ENCODE measurements at places on chromosomes 13 and 19. TPM values are rescaled to one million over a fixed set of nuclear protein-coding genes. Genes with fewer than 3 reads are reported as not detected.

DNA sequence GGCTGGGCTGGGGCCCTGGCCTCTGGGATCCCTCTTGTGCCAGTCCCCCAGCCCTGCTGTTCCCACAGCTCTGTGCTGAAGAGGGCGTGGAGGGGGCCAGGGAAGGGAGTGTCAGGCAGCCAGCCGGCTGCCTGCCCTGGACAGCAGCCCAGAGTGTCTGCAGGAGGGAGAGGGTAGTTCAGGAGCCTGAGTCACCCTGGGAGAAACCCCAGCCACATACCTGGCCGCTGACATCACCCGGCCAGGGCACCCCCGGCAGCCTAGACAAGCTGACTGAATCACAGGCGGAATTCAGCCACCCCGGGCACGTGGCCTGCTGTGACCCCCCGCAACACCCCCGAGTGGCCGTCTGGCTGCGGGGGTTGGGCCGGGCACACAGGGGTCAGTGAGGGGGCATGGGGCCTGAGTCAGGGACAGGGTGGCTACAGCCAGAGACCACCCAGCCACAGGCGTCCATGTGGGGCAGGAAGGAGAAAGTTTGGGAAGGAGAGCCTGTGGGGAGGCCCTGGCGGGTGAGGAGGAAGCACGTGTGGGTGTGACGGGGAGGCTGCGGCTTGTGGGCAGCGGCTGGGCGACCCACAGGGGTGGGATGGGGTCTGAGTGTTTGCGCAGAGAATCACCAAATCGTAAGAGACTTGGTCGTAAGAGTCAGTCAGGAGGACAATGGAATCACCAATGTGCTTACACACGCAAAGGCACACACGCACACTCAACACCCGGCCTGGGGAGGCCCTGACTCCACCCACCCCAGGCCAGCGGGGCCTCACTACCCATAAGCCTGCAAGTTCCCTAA lies 11.9 kb upstream of the FOSB start:
- H3K36me3 ChIP-seq, result no peaks in the 10 kb centered on the region
- DNase-seq, result no peak
- H3K4me1 ChIP-seq, result peaks cover 7% of the 10 kb centered on the region
- no peak overlapping the region for H3K4me3 ChIP-seq

- DNase-seq, result no peak
- H3K4me1 ChIP-seq, result no peaks in the 10 kb centered on the region
- H3K36me3 ChIP-seq, result no peaks in the 10 kb centered on the region
- no peak overlapping the region for H3K27ac ChIP-seq
These were observed 1.6 kb downstream of the PKN1 start for GRCh38 chr19:14434543-14435319.

GRCh38 chr19:2547721-2548120 lies 71.8 kb downstream of the GADD45B start:
- H3K27me3 ChIP-seq, result no peaks in the 10 kb centered on the region
- H3K36me3 ChIP-seq, result no peaks in the 10 kb centered on the region
- peaks cover 13% of the 10 kb centered on the region for H3K4me1 ChIP-seq
- H3K4me3 ChIP-seq, result no peak overlapping the region
- no peak for DNase-seq

The GSX1 gene
- 0.08 TPM for polyA plus RNA-seq

GRCh38 chr13:100382785-100383184 lies 205.8 kb downstream of the GGACT start:
- H3K36me3 ChIP-seq, result no peaks in the 10 kb centered on the region
- DNase-seq, result no peak
- H3K4me3 ChIP-seq, result no peak overlapping the region
- H3K27ac ChIP-seq, result no peak overlapping the region

GRCh38 chr19:16160943-16161560 lies 12.3 kb downstream of the CIB3 start:
- no peak for DNase-seq
- H3K27me3 ChIP-seq, result no peaks in the 10 kb centered on the region
- H3K4me1 ChIP-seq, result no peaks in the 10 kb centered on the region
- no peak overlapping the region for H3K4me3 ChIP-seq
- no peaks in the 10 kb centered on the region for H3K36me3 ChIP-seq
- H3K27ac ChIP-seq, result no peak overlapping the region

- H3K4me3 ChIP-seq, result no peak overlapping the region
- no peaks in the 10 kb centered on the region for H3K4me1 ChIP-seq
- DNase-seq, result peak; percentile 64
- H3K27me3 ChIP-seq, result no peaks in the 10 kb centered on the region
- H3K27ac ChIP-seq, result no peak overlapping the region
These were observed 26.8 kb downstream of the PEX11G start for GRCh38 chr19:7461841-7462629.

DNA sequence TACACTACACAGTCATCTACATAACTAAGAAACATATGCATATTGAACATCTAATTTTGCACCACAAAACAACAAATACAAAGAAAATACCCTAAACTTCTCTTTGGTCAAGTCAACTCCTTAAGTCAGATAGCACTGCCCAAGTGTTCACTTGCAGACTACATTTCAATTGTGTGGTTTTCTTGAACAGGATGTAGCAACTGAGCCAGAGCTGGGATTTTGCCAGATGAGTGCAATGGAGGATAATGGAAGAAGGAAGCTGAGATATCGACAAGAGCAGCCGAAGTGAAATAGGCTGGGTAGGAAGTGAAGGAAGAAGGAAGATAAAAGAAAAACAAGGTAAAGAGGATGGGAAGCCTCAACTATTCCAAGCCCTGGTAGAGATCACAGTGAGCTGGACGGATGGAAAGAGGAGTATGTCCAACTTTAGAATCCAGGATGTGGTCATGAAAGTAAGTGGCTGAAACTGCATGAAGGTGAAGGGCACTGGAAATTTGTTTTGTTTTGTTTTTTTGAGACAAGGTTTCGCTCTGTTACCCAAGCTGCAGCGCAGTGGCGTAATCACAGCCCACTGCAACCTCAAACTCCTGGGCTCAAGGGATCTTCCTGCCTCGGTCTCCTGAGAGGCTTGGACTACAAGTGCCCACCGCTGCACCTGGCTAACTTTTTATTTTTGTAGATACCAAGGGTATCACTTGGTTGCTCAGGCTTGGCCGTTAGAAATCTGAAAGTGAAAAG lies 15.0 kb downstream of the NUFIP1 start:
- no peaks in the 10 kb centered on the region for H3K27me3 ChIP-seq
- H3K27ac ChIP-seq, result no peak overlapping the region
- H3K4me1 ChIP-seq, result no peaks in the 10 kb centered on the region
- H3K36me3 ChIP-seq, result peaks cover 33% of the 10 kb centered on the region
